Chondrocyte (in vitro differentiated cells): ENCODE measurements at places on chromosomes 3 and 15. TPM values are rescaled to one million over a fixed set of nuclear protein-coding genes. Genes with fewer than 3 reads are reported as not detected.

PLA2G4F gene
- not detected in 3 replicates for total RNA-seq

EIF4E3 gene
- 10.6 to 12.4 TPM (median 11.8 TPM) in 3 replicates for total RNA-seq

DNA sequence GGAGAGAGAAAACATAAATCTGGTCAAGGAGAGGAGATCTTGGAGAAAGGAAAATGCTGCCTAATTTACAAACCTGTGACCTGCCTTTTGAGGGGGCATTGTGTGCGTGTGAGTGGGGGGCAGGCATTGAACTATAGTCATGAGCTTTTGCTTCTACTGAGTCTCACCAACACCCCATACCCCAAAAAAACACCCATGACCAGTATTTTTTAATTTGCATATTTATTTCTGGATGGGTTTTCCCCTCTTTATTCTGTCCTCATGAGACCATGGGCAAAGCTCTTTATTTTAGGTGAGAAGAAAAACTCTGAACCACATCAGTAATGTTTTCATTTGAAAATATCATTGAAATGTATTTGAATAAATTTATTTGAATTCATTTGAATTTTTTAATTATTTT lies 20.6 kb downstream of the CD80 start:
- DNase-seq: no peak

DNA sequence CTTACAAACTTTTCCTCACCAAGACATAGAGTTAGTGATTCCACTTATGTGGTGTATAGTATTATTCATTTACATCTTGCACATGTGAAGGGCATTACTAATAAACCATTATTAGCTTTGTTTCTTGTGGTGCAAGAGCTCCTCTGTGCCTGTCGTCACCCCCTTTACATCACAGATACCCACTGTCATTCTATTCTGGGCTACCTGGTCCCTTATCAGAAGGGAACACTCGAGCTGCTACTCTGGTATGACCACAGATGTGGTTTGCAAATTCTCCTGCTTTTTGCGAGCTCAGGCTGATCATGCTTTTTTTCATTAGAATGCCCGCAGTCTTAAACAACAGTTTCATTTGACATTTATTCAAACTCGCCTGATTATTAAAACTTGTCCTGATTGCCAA lies 13.9 kb upstream of the SENP2 start:
- DNase-seq: no peak

DNA sequence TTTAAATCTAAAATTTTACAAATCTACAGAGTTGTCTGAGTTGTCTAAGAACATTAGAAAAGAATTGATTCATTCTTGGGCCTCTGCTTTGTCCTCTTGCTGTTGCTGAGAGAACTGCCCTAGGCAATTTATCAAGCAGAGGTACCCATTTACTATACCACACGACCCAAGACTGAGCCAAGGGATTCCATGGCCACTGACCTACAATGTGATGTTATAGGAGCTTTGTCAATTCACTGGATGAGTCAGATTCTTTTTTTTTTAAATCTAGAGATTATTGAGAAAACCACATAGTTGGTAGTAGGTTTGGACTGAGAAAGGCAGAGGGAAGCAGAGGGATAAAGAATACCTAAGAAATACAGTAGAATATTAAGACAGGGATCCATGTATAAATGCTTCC lies 55.3 kb downstream of the TRAT1 start:
- no peak for DNase-seq

PLA2G4E gene
- not detected in 3 replicates for total RNA-seq

- DNase-seq: no peak
Observed at GRCh38 chr3:161941891-161942290, 445.3 kb downstream of the OTOL1 start.

- DNase-seq: no peak
Observed at GRCh38 chr3:113057117-113057516, 66.3 kb downstream of the GTPBP8 start.

- no peak for DNase-seq
Observed at GRCh38 chr3:143352850-143353550, 233.4 kb downstream of the CHST2 start.

RBP2 gene
- total RNA-seq: not detected in 3 replicates

GRCh38 chr3:64358176-64358575 lies 132.9 kb upstream of the PRICKLE2 start:
- no peak for DNase-seq

GALNT15 gene
- 0.28 to 1.2 TPM (median 0.40 TPM) in 3 replicates for total RNA-seq

- no peak for DNase-seq
Observed at GRCh38 chr3:168248383-168249204, 152.9 kb upstream of the GOLIM4 start.

DNA sequence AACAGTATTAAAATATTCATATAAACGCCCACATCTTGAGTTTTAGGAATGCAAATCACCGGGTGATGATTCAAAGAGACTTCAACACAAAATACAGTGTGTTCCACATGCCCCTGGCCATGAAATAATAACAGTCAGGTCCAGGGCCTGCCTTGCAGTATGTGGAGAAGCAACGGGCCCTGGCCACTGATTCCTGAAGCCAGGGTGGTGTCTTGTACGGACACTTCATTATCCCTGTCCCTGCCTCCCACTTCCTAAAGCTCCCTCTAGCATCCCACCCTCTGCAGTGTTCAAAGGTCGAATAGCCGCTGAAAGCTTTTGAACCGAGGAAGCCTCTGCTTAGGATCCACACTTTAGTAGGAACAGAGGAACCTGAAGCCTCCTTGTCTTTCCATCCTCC lies 50.4 kb upstream of the PCSK6 start:
- no peak for DNase-seq
